ENCODE measurements at places on chromosomes 3 and 15. TPM values are rescaled to one million over a fixed set of nuclear protein-coding genes. Genes with fewer than 3 reads are reported as not detected.

DNA sequence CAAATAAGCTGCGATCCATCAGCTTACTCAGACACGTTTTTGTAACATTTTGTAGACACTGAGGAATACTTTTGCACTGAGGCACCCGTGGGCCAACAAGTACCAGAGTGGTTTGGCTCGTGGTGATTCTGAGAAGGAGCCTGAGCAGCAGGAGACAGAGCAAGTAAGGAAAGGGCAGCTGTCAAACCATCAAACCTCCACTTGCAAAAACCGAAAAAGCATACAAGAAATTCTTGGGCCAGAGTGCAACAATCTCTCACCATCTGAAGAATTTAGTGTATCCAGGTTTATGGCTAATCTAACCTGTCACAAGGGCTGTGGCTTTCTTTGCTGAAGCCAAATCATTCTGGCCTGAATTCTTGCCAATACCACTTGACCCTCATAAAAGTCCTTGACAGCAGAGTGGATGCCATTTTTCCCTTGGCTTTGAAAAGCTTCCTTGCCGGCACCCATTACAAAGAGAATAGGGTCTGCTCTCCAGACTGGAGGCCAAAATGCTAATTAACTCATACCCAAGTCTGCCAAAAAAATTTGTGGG, 56.7 kb downstream of the MYO1E start:
- no peaks in the 10 kb centered on the region for H3K4me1 ChIP-seq
- H3K27ac ChIP-seq: no peak overlapping the region
- no peak overlapping the region for H3K4me3 ChIP-seq
- no peaks in the 10 kb centered on the region for H3K27me3 ChIP-seq
- no peaks in the 10 kb centered on the region for H3K36me3 ChIP-seq

SEMA7A gene
- total RNA-seq: 72.5 TPM

DNA sequence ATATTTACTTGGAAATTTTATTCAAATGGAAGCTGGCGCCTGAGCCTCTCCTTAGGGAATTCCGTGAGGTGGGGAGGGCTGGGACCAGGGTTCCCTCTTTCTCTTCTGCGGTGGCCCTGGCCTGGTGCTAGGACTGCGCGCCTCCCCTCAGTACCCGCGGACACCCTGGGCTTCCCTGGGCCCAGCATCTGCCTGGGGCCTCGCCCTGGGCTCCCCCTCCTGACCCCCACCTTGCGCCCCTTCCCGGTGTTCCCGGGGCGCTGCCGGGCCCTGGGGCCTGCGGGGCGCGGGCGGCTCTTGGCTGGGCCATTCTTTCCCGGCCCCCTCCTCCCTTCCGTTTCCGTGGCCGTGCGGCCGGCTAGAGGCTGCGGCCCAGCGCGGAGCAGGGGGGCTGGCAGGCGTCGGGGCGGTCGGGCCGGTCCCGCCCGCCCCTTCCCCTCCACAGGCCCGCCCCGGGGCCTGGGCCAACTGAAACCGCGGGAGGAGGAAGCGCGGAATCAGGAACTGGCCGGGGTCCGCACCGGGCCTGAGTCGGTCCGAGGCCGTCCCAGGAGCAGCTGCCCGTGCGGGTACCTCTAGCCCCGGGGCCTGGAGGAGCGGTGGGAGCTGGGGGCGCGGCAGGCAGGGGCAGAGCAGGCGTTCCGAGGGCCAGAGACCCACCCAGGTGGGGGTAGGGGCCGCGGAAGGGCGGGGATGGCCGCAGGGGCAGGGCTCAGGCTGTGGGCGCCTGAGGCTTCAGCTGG, at the start of gene FES:
FES (plus strand) TSS at position 529 of the 743 bp plus-strand sequence. CDS start 542 bp downstream, outside the sequence.
- H3K36me3 ChIP-seq: no peaks in the 10 kb centered on the region
- H3K27ac ChIP-seq: no peak within 1 kb of the TSS
- DNase-seq: no peak
- no peak within 1 kb of the TSS for H3K4me3 ChIP-seq
- H3K4me1 ChIP-seq: peaks cover 6% of the 10 kb centered on the region
- no peaks in the 10 kb centered on the region for H3K27me3 ChIP-seq

DNA sequence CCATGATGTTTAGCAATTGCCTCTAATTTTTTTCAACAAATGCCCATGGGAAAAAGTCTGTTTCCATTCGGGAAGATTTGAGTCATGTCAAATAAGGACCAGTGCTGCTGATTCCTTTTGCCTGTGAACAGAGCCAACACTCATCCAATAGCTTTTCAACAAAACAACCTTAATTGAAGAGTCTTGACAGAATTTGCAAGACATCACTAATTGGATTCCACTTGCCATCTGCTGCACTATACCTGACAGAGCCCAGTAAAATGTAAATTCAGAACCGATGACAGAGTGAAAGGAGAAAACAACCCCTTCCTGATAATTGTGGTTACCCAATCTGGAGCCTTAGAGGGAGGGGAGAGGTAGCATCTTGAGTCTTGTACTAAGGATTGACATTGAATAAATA, 426.7 kb downstream of the AGBL1 start:
- no peak overlapping the region for H3K4me3 ChIP-seq
- H3K36me3 ChIP-seq: no peaks in the 10 kb centered on the region
- H3K4me1 ChIP-seq: no peaks in the 10 kb centered on the region
- H3K27ac ChIP-seq: no peak overlapping the region
- no peak for DNase-seq

- H3K36me3 ChIP-seq: peaks cover 26% of the 10 kb centered on the region
- no peak overlapping the region for H3K27ac ChIP-seq
- no peak overlapping the region for H3K4me3 ChIP-seq
- peaks cover 53% of the 10 kb centered on the region for H3K4me1 ChIP-seq
- H3K27me3 ChIP-seq: no peaks in the 10 kb centered on the region
- peak; percentile 87 for DNase-seq
Observed at GRCh38 chr3:52231502-52232278, 6.2 kb upstream of the TLR9 start.
